ENCODE measurements at places on chromosomes 4 and X. TPM values are rescaled to one million over a fixed set of nuclear protein-coding genes. Genes with fewer than 3 reads are reported as not detected.

Gene RAB40AL
- total RNA-seq, result 0.88 TPM

Gene SCRG1
- 0.88 TPM for total RNA-seq

Gene SHROOM3
- 9.8 TPM for total RNA-seq

Gene RPS6KA3
- total RNA-seq, result 45.4 TPM

Gene MAGED1
- 257 TPM for total RNA-seq

Gene F8A2
- total RNA-seq, result not detected

Gene LAGE3
- total RNA-seq, result 16.5 TPM

Gene NLGN3
- 0.36 TPM for total RNA-seq

DNA sequence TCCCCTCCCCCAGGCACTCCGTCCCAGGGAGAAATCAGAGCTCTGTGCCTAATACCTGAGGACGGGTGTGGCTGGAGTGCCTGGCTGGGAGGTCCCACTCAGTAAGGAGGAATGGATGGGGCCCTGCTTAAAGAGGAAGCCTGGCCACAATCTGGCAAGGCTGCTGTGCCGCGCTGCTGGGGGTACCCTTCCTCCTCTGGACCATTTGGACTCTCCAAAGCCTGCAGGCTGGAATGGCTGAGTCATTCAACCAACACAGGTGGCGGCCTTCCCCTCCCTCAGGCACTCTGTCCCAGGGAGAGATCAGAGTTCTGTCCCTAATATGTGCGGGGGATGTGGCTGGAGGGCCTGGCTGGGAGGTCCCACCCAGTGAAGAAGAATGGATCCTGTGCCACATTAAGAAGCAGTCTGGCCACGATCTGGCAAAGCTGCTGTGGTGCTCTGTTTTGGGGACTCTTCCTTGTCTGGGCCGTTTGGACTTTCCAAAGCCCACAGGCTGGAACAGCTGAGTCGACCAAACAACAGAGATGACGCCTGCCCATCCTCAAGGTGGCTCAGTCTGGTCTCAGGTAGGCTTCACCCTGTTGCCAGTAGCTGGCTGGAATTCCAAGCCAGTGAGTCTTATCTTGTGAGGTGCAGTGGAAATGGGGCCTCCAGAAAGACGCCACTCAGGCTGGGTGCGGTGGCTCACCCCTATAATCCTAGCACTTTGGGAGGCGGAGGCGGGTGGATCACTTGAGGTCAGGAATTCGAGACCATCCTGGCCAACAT, 127.3 kb upstream of the HUWE1 start:
- H3K27me3 ChIP-seq, result no peaks in the 10 kb centered on the region
- no peaks in the 10 kb centered on the region for H3K4me1 ChIP-seq
- no peak overlapping the region for H3K27ac ChIP-seq
- no peak overlapping the region for H3K4me3 ChIP-seq

DNA sequence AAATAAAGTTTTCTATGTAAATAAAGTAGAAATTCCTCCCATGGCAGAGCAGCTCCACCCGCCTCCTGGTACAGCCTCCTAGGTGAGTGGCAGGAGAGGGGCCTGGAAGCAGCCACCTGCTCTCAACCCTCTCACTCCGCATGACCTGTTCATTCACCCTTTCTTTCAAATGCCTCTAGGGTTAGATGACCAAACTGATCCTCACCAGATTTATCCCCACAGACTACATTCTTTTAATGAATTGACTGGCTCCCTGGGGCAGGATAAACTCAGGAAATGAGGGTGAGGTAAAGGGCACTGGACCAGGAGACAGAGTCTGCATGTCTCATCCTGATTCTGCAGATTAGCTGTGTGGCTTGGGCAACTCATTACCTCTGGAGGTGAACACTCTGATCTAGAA, 32.6 kb upstream of the NKX6-1 start:
- H3K27ac ChIP-seq, result no peak overlapping the region
- no peak overlapping the region for H3K4me3 ChIP-seq
- no peaks in the 10 kb centered on the region for H3K36me3 ChIP-seq
- no peak for DNase-seq
- peaks cover 1% of the 10 kb centered on the region for H3K27me3 ChIP-seq

GRCh38 chr4:146072376-146072775, 103.1 kb upstream of the LSM6 start:
- DNase-seq, result no peak
- no peaks in the 10 kb centered on the region for H3K4me1 ChIP-seq
- H3K36me3 ChIP-seq, result no peaks in the 10 kb centered on the region
- no peak overlapping the region for H3K27ac ChIP-seq

DNA sequence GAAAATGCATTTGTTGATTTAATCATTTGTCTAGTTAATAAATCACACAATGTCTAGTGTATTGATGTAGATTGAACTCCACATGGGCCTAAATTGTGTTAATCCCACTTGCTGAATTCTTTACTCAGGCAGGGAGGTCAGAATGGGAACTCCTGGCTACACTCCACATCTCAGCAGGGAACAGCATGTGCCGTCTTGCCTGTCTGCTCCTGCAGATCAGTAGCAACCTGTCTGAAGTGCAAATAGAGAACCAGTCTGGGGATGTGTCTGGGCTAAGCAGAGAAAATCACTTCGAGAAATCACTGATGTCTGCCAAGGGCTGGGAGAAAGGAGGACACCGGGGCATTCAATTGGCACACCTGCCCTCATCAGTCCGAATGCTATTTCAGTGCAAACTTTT, 16.5 kb upstream of the MXRA5 start:
- DNase-seq, result no peak
- no peaks in the 10 kb centered on the region for H3K36me3 ChIP-seq
- no peaks in the 10 kb centered on the region for H3K4me1 ChIP-seq
- no peaks in the 10 kb centered on the region for H3K27me3 ChIP-seq
- H3K27ac ChIP-seq, result no peak overlapping the region

- H3K4me3 ChIP-seq, result no peak overlapping the region
- no peak for DNase-seq
- no peak overlapping the region for H3K27ac ChIP-seq
- H3K4me1 ChIP-seq, result no peaks in the 10 kb centered on the region
- H3K36me3 ChIP-seq, result no peaks in the 10 kb centered on the region
These were observed 56.5 kb downstream of the ARAP2 start for GRCh38 chr4:36187723-36188333.

DNA sequence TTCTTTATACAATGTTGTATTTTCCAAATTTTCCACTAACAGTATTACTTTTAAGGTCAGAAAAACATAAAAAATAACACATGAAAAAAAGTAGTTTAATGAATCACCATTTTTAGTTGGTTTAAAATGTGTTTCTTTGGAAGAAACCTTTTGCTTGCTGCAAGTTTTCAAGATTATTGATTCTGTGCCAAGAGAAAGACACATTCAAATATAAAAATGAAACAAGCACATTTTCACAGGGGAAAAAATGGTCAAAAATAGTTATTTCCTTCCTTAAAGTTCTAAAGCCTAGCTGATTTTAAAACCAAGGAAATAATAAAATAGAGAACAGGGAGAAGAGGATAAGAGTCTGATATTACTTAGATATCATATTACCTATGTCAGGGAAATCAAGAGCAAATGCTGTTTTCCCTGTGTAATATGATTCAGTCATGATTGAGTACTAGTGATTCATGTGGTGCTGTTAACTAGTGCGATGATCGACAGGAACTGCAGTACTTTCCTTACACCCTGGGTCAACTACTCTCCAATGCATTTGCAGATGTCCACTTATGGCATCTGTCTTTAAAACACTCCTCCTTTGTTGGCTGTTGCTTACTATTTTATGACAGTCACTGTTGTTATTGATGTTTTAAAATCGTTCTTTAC, 103.8 kb downstream of the CAMK2D start:
- peaks cover 22% of the 10 kb centered on the region for H3K4me1 ChIP-seq
- no peaks in the 10 kb centered on the region for H3K27me3 ChIP-seq
- no peaks in the 10 kb centered on the region for H3K36me3 ChIP-seq

DNA sequence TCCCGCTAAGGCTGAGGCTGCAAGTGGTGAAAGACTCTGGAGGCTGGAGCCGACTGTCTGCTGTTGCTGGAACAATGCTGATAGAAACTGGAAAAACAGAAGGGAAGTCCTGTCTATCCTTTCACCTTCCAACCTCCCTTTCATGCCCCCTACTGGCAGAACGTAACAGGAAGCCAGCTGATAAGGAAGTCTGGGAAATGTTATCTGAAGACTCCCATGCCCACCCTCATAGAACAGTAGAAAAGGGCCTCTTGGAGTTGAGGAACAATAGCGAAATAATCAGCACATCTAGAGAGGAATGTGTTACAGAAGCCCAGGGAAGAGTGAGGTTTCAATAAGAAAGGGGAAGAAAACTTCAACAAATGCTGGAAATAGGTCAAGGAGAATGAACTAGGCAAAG, 117.1 kb upstream of the DKK2 start:
- no peaks in the 10 kb centered on the region for H3K36me3 ChIP-seq
- no peak for DNase-seq
- no peaks in the 10 kb centered on the region for H3K27me3 ChIP-seq

DNA sequence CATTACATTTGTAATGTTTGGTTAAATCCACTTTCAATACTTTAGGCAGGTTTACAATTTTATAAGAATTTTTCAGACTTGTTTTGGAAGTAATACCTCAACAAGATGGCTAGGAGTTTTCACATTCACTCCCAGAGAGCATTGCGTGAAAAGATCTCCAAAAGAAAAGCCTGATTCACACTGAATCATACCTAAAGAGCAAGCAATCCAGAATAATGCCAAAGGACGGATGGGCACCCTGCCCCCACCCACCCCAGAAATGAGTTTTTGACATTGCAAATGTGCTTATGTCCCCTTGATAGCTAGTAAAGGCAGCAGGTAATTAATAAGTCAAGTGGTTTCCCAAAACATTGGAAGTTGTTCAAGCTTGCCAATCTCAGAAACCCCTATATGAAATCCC, 557.7 kb upstream of the TENM3 start:
- no peak for DNase-seq
- H3K4me3 ChIP-seq, result peak overlapping the region; percentile 40
- H3K4me1 ChIP-seq, result peaks cover 61% of the 10 kb centered on the region
- H3K27ac ChIP-seq, result peak overlapping the region; percentile 96
- H3K27me3 ChIP-seq, result no peaks in the 10 kb centered on the region

- no peaks in the 10 kb centered on the region for H3K27me3 ChIP-seq
- no peak overlapping the region for H3K27ac ChIP-seq
- peaks cover 2% of the 10 kb centered on the region for H3K4me1 ChIP-seq
- DNase-seq, result no peak
These were observed 52.2 kb downstream of the PRDM5 start for GRCh38 chr4:120870279-120870673.

GRCh38 chrX:46628460-46629371, 55.2 kb downstream of the CHST7 start:
- no peak for DNase-seq
- H3K4me3 ChIP-seq, result no peak overlapping the region
- H3K27ac ChIP-seq, result peak overlapping the region; percentile 21
- no peaks in the 10 kb centered on the region for H3K27me3 ChIP-seq

DNA sequence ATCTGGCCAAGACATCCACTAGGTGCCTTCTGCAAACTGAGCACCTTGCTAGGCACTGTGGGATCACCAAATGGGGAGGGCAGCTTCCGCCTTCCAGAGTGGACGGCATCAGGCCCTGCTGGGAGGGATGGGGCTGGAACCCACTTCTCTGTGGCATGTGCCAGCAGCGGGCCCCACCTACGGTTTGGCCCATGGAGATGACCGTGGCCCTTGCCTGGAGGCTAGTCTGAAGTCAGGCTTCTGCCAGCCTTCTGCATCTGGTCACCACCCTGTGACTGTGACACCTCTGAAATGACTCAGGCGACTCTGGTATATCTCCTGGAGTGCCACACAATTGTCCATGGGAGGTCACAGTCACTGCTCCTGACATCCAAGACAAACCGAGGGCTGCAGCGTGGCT, 7.2 kb downstream of the SSR4 start:
- H3K27ac ChIP-seq, result no peak overlapping the region
- DNase-seq, result no peak
- no peaks in the 10 kb centered on the region for H3K27me3 ChIP-seq
- no peaks in the 10 kb centered on the region for H3K4me1 ChIP-seq

DNA sequence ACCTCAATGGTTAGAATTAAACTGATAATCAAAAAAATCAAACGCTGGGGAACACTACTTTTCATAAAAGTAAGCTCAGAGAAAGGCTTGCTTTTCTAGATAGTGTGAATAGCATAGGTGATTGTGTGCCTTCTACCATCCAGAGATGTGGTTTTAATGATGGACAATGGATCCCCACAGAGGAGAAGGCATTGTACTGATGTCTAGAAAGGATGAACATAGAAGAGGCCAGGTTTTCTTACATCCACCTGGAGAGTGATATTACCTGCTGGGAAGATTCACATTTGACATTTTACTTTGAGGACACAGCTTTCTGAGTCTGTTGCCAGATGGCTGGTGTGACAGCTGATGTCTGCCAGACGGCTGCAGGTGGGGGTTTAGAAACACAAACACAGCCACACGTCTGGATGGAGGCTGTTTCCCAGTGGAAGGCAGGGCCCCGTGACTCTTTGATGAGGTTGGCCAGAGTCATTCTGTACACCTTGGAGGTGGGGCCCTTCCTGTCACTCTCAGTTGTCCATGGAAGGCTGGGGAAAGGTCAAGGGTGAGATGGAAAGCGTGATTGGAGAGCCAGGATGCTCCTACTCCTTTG, 114.4 kb downstream of the PSAPL1 start:
- H3K27ac ChIP-seq, result no peak overlapping the region
- DNase-seq, result peak; percentile 62
- H3K4me1 ChIP-seq, result no peaks in the 10 kb centered on the region
- no peaks in the 10 kb centered on the region for H3K27me3 ChIP-seq

GRCh38 chr4:121380776-121381462, at the start of gene QRFPR:
TSS of gene QRFPR (minus strand) at chr4:121381018. CDS start at chr4:121380647, 371 bp downstream.
- peak within 1 kb of the TSS; percentile 37 for H3K4me3 ChIP-seq
- no peaks in the 10 kb centered on the region for H3K4me1 ChIP-seq
- peaks cover 55% of the 10 kb centered on the region for H3K27me3 ChIP-seq
- H3K27ac ChIP-seq, result no peak within 1 kb of the TSS

GRCh38 chr4:133839326-133839725, 362.3 kb downstream of the PABPC4L start:
- H3K27me3 ChIP-seq, result no peaks in the 10 kb centered on the region
- H3K27ac ChIP-seq, result no peak overlapping the region
